ENCODE measurements at places on chromosomes 2 and 18.

DNA sequence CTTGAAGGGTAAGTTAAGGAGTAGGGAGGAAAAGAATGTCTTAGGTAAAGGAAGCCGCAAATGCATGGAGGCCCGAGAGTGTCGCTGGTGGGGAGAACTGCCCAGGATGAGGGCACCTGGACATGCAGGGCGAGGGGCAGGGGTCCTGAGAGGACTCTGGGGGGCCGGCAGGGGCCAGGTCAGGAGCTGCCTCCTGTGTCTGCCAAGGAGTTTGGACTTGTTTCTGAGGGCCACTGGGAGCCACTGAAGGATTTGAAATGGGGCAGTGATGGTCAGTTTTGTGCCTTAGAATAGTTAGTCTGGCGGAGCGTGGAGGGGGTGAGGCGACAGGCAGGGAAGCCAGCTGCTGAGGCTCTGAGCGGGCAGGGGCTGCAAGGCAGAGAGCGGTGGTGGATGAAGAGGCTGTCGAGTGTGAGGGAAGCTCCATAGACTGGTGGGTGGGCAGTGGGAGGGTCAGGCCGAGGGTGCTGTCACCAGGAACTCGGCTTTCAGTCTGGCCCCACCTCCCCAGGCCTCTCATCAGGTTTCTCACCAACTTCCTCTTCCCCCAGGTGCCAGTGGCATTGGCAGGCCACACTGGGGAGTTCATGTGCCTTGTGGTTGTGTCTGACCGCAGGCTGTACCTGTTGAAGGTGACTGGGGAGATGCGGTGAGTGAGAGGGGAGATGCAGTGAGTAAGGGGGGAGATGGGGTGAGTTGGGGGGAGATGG lies 14.7 kb upstream of the SLC4A3 start:
- no peak for DNase-seq

DNA sequence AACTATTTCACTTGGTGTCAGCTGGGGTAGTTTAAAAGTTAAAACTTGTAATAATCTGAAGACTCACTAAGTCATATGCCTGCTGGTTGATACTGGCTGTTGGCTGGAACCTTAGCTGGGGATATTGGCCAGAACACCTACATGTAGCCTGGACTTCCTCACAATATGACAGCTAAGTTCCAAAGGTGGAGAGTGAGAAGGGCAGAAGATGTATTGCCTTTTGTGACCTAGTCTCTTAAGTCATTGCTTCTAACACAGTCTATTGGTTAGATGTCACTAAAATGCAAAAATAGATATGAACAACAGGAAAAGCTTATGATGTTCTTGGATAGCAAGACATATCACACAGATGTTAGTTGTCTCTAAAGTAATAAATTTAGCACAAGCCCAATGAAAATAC lies 113.2 kb upstream of the CHAC2 start:
- DNase-seq = no peak

- DNase-seq = no peak
Measured at GRCh38 chr2:2914252-2914651, 463.4 kb downstream of the EIPR1 start.

DNA sequence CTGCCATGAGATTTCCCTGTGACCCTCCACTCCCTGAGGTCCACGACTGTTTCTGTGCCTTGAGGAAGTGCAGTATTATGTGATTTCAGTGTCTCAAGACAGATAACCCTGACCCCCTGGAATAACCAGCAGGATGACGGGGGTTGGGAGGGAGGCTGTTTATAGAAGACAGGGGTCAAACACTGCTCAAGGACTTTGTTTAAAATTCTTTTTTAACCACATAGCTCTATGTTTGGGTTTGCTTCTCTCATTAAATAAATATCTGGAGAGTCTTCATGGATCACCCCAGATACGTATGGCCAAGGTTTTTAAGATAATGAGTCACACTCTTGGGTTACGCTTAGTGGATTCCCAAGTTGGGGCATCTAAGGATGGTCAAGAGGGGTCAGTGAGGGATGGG lies 523.8 kb upstream of the TNP1 start:
- no peak for DNase-seq

DNA sequence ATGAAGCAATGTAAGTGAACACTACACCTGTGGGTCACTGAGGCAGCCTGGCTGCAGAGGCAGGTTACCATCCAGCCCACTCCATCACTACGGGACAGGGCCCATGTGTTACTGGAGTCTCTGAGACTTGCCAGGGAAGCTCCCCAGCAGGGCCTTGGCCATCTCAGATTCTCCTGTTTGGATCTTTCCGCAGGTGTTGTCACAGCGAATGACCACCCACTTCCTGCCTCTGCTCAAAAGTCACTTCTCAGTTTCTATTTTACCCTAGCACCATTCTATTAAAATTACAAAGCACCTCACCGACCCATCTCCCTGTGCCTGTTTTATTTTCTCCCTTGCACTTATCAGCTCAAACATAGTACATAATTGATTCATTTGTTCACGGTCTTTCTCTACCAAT lies 34.5 kb upstream of the L3MBTL4 start:
- DNase-seq = no peak

DNA sequence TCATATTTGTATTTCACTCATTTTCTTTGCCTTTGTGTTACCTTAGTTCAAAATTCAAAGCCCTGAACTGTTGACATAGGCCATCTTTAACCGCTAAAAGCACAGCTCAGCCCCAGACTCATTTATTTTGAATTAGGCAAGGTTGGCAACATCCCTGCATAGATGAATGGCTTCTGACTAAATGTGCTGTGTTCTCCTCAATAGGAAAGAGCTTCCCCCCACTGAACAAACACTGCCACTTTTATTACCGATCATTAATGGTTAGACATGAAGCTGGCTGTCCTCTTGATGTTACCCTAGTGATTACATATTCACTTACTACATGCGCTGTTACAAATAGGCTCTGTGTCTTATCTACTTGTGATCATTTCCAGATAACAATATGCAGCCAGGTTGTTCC lies 170.7 kb downstream of the ADCYAP1 start:
- DNase-seq = no peak

- no peak for DNase-seq
Measured at GRCh38 chr18:49392352-49392751, 68.1 kb downstream of the DYM start.

DNA sequence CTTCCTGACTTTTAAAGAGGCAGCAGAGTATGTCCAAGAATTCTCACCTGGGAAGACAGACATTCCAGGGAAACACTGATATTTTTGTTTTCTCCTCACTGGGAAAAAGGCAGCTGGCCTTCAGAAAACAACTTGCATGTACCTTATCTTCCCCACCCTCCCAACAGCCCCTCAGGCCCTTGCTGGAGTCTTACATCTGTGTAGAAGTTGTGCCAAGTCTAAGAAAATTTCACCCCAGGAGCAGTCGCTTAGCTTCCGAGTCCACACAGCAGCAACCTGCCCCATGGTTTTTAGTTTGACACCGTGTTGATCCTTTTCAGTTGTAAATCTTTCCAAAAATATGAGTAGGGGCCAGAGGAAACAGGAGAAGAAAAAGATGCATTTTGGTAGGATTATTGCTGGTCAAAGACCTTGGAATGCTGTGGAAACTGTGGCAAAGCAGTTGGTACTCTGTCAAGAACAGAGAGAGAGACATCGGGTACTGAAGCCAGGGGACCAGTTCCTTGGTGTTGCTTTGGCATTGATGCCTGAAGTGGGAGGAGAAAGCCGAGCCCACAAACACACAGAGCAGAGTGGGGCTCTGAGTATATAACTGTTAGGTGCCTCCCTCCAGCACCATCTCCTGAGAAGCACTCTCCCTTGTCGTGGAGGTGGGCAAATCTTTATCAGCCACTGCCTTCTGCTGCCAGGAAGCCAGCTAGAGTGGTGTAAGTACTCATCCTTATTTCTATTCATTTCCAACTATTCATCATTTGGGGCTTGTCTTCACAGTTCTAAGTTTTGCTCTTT lies at the start of gene SLC14A1:
Gene SLC14A1, plus strand, starts transcription at position 615 of the 789 bp plus-strand sequence. CDS start 6,140 bp downstream, outside the sequence.
- DNase-seq = no peak

DNA sequence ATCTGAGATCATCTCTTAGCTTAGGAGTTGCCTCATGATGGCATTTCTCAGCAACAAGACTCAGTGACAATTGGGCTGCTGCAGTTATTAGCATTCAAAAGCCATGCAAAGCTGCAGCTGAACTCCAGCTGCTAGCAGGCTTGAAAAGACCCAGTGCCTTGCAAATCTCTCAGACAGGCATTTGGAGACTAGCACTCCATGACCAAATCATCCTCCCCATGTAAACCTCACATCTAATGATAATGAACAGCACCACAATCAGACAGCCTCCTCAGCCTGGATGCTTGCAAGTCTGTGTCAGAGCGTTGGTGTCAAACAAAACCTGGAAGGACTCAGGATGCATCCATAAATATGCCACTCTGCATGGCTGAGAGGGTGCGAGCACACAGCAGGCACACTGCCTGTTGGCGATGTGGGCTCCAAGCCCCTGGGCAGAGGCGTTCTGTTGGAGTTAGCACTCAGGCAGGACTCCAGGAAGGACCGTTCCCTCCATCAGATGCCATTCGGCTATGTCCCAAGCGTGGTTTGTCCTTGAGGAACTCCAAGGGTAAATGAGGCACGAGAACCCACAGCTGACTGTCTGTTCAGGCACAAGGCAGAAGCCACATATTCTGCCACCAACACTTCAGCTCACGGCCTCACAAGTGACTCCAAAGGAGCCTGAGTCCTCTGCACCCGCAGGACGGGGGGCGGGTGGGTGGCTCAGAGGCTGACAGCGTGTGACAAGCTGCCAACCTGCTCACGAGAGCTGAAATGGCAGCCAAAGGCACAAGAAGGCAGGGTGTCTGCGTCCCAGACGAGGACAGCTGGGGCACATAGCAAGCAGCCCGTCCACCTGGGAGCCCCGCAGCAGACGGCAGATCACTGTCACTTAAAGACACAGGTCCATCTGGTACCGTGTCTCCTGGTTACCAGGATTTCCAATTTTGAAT lies 183.8 kb downstream of the MYT1L start:
- DNase-seq = no peak

DNA sequence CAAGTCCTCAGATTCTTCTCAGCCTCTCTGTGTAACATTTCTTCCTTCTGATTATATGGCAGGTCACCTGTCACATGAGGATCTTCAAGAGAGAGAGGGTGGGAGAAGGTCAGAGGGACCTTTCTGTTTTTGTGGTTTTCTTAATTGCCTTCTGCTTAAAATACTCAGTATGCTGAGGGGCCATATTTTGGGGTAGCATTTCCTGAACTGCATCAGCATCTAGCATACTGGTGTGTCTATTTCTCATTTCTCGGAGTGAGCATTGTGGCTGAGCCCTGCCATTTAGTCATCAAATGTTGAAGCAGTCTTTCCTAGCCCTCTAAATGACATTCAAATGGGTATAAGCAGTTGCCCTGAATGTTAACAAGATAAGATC lies 162.7 kb downstream of the MYO3B start:
- no peak for DNase-seq

DNA sequence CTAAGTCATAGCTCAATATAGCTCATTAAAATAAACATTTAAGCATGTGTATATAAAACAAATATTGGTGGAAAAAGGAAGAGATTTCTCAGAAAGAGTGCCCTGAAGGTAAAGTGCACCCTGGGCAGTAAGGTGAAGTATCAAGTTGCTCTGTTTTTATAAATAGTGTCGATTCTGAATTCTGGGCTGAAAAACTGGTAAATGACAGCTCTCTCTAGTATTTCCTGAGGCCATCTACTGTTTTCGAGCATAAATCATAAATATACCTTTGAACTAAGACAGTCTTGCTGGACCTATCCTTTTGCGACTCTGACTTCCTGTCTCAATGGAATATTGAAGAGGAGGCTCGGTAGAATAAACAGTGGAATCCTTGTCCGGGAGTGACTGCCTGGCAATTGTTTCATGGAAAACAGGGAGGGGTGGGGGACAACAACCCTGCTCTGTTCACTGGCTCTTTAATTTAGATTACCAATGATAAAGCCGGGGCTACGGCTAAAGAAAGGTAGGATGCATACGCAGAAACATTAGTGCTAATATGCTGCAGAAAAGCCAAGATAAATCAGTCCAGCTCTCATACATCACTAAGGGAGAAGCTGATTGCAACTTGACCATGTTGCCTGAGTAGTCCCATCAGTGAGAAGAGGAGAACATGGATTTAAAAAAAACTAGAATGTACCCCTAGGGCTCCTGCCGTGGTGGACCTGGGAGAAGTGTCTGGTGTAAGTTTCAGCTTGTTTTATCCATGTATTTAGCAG lies 124.1 kb downstream of the RAPGEF4 start:
- DNase-seq = no peak

DNA sequence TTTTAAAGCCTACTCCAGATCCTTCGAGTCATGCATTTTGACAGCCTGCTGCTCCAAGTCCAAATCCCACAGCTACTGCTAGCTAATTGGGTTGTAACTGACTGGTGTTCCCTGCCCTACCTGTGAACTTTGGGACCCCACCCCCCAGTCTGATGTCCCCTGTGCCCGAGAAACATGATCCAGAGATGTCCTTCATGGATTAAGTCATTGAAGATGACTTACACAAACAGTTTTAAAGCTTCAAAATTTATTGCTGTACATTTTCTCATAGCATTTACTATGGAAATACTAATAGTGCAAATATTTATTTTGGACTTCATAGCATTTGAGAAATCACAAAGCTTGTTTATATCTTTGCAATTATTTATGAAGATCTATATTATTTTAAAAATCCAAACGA lies 73.1 kb downstream of the MBD2 start:
- no peak for DNase-seq

DNA sequence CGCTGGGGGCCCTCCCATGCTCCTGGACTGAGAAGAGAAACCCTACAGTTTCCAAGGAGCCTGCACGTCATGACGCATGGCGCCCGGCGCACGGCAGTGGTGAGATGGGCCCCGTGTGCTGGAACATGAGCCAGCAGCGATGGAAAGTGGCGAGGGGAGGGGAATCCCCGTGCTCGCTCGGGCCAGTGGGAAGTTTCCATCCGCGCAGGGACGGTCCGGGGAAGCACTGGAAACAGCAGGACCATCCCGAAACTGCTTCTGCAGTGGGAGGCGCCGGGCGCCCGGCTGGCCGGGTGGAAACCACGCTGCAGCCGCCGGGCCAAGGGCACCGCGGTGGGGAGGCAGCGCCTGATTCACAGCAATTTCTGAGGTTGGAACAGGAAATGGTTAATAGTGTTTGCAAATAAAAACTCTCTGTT lies 4.9 kb upstream of the PDCD1 start:
- no peak for DNase-seq

GRCh38 chr2:239273280-239274234 lies 127.3 kb downstream of the HDAC4 start:
- no peak for DNase-seq

All from H1 (cell line).